ENCODE measurements at places on chromosomes 2 and 18.

GRCh38 chr2:69253112-69253511, 133.9 kb downstream of the GFPT1 start:
- no peak for DNase-seq

DNA sequence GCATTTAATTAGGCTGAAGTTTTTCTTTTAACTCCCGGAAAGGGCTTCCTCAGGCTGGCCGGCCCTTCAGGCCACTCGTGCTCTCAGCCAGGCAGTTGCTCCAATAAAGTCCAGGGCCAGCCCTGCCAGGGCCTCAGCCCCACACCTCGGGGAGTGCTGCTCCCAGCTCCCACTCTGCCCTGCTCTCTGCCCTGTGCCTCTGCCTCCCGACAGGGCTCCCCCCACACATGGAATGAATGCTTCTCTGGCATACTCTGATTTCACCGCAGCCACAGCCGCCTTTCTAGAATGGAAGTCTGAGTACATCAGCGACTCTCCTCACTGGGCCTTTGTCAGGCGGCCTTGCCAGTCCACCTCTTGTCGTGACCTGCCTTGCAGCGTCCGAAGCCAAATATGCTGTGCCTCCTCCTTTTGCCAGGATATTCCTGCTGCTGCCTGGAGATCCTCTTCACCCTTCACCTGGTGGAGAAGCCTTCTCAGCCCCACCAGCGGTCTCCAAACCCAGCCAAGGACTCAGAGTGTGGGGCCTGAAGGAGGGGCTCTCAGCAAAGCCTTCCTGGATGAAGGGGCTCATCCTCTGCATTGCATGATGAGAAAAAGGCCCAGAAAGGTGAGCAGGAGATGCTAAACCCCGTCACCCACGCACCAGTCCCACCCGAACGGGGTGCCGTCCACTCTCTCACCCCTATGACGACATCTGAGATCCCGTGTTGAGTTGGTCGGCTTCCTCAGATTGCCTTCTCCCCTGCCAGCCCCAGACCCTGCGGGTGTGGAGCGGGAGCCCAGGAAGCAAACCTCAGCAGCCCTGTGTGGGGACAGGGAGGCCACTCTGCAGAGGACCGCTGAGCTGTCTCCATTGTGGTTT, 472.7 kb upstream of the HS6ST1 start:
- no peak for DNase-seq

DNA sequence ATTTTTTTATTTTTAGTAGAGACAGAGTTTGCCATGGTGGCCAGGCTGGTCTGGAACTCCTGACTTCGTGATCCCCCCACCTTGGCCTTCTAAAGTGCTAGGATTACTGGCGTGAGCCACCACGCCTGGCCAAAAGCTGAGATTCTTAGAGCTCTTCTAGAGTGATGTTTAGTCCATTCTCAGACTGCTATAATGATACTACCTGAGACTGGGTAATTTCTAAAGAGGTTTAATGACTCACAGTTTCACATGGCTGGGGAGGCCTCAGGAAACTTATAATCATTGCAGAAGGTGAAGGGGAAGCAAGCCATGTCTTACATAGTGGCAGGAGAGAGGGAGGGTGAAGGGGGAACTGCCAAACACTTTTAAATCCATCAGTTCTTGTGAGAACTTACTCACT, 1804.9 kb upstream of the LRRTM1 start:
- DNase-seq: no peak

GRCh38 chr18:79156327-79156726, 87.1 kb downstream of the ATP9B start:
- no peak for DNase-seq

GRCh38 chr2:230777721-230778120, 65.1 kb downstream of the CAB39 start:
- DNase-seq: no peak

DNA sequence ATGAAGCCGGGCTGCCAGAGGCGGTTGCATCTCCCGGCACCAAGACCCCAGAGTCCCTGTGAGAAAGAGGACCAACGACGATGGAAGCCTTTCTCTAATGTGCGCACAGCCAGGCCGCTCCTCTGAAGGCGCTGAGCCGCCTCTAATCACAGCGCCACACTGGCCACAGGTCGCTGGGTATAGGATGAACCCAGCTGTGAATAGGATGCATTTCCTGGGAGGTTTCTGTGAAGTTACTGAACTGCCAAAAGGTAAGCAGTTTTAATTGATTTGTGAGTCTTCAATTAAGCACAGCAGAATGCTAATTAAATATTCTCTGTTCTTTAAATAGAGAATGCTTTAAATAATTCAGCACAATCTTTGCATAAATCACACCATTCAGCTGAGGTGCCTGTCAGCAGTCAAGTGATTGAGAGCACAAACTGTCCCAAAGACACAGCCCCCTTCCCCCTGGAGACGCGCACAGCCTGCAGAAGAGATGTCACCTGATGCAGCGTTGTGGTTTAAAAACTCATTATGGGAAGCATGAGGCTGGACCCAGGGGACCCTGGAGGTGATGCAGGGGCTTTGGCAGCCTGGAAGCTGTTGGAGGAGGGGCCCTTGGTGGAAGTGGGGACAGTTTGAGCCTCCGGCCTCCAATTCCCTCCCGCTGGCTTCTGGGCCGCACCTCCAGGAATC, 98.1 kb downstream of the RTP5 start:
- DNase-seq: no peak

DNA sequence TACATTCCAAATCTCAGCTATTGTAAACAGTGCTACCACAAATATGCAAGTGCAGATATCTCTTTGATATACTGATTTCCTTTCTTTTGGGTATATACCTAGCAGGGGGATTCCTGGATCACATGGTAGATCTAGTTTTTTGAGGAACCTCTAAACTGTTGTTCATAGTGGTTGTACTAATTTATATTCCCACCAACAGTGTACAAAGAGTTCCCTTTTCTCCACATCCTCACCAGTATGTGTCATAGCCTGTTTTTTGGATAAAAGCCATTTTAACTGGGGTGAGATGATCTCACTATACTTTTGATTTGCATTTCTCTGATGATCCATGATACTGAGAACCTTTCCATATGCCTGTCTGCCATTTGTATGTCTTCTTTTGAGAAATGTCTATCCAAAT, 6.3 kb upstream of the CCNT2 start:
- no peak for DNase-seq

GRCh38 chr2:237196866-237197618, 111.4 kb downstream of the COPS8 start:
- DNase-seq: no peak

- no peak for DNase-seq
Measured at GRCh38 chr2:178403671-178404306, 47.2 kb downstream of the PRKRA start.

- peak; percentile 72 for DNase-seq
Measured at GRCh38 chr18:13566941-13567746, 159.2 kb downstream of the FAM210A start.

- DNase-seq: no peak
Measured at GRCh38 chr2:34372967-34373366, 773.9 kb upstream of the FAM98A start.

- DNase-seq: no peak
Measured at GRCh38 chr18:56214706-56215105, 423.7 kb downstream of the TXNL1 start.

- no peak for DNase-seq
Measured at GRCh38 chr2:17059458-17059857, 393.8 kb upstream of the CYRIA start.

DNA sequence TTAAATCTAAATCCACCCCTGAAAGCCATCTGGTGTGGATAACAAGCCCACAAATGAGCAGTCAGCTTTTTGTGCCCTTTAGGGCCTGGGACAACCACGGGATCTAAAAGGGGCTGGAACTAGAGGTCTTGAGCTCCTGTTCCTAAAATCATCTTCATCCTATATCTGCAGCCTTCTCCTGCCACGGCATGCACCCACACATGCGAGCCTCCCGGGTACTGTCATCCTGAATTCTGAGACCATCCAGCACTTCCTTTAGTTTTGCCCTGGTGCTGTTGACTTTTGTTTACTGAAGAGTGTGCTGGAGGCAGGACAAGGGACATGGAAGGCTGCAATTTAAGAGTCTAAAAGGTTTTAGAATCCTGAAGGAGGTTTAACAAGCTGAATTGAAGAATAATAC, 183.2 kb downstream of the FAM210A start:
- no peak for DNase-seq

- no peak for DNase-seq
Measured at GRCh38 chr2:121591199-121591598, 58.1 kb downstream of the CLASP1 start.

DNA sequence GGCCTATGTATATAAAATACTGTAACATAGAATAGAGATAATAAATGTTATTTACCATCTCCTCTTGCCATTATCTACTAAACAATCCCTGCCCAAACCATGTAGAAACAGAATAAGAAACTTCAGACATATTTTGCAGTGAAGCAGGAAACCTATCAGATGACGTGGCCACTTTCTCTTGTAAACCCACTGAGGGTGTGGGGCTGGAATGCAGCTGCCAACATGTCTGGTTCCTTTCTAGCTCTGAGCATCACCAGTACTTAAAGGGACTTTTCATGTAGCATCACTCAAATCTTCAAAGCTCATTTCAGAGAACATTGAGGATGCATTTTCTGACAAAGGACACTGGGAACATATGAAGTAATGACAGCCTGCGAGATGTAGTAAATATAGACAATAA, 251.8 kb downstream of the LPIN1 start:
- DNase-seq: no peak

- DNase-seq: no peak
Measured at GRCh38 chr18:59159986-59160385, 20.3 kb downstream of the SEC11C start.

DNA sequence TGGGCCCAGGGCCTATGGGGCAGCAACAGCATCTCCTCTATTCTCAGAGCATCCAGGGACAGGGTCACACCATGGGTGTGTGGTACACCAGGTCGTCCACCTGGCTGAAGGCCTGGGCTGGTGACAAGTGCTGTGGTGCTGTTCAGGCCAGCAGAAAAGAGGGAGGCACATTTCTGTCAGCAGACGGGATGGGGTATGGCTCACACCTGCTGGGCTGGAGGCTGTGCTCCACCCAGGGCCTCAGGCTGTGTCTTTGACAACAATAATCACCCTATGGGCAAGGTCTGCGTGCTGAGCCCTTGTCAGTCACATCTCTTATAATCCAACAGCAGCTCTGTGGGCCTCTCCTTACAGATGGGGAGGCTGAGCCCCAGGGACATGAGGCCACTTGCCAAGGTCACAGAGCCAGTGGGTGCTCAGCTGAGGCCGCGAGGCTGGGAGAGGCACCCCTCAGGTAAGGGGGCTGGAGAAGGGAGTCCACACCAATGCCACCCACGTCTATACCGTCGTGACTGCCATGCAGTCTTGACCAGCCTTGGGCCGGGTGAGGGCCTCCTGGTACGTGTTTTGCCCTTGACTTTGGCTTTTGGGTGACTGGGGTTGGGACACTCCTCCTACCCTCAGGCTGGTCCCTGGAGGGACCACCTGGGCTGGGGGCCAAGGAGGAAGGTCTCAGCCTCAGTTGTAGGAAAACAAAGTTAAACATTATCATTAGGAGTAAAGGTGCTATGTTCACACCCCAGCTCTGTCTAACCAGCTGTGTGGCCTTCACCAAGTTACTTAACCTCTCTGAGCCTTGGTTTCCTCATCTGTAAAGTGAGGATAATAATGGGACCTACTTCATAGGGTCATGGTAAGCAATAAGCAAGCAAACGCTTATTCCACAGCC, 5.6 kb upstream of the HS6ST1 start:
- DNase-seq: no peak

GRCh38 chr2:56960581-56960980, 776.8 kb downstream of the CCDC85A start:
- DNase-seq: no peak

GRCh38 chr2:227872676-227873075, 1.2 kb downstream of the DAW1 start:
- DNase-seq: no peak

DNA sequence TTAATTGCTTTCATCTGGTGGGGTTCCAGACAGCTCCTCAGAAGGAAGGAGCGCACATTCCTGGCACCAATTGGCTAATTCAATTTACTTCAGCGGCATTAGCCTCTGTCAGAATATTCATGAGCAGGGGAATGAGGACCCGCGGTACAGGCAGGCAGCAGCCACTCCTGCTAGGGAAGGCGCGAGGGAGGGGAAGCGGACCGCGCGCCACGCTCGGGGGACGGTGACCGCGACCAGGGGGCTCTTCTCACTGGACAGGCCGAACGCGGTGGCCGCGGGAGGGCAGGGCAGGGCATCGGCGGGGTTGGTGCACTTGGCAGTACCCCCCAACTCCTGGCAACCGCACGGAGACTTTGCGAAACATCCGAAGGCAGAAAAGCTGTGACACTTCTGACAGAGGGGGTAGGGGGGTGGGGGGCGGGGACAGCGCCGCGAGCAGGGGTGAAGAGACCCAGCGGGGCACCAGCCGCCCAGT, at the start of gene CDH20:
Gene CDH20 (plus strand): TSS at position 160 of the 475 bp plus-strand sequence.
- DNase-seq: no peak

- no peak for DNase-seq
Measured at GRCh38 chr2:155944218-155944617, 388.3 kb downstream of the NR4A2 start.

DNA sequence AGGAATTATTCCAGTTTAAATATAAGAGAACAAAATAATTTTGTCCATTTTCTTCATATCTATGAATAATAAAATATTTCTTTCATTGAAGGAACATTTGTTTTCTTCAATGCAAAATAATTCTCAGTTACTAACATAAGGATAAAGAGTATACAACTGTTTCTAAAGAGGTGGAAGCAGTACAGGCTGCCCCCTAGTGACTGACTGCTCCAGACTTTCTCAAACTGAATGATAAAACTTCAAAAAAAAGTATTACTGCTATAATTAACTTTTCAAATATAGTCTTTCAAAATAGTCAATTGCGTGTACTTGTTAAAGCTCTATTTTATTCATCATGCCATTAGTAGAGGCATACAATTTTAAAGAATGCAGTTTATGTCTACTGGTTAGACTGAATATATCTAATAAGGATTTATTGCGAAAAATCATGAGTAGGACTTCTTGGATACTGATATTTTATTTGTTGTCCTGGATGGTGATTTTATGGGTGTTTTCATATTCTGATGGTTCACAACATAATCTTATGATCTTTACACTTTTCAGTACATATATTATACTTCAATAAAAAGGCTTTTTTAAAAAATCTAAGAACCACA, 100.1 kb downstream of the WDPCP start:
- no peak for DNase-seq

DNA sequence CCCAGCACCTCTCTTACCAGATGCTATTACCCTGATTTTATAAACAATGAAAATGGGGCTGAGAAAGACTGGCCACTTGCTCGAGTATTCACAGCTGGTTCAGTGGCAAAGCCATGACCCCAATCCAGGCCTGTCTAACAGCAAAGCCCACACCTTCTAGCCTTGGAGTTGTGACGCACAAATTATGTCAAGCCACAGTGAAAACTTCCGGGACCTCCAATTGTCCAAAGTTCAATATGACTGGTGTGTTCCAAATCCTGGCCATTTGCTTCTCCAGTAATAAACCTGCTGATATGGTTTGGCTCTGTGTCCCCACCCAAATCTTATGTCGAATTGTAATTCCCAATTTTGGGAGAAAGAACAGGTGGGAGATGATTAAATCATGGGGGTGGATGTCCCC, 64.7 kb upstream of the RIOK3 start:
- no peak for DNase-seq
